ENCODE measurements at places on chromosomes 5 and 9.

DNA sequence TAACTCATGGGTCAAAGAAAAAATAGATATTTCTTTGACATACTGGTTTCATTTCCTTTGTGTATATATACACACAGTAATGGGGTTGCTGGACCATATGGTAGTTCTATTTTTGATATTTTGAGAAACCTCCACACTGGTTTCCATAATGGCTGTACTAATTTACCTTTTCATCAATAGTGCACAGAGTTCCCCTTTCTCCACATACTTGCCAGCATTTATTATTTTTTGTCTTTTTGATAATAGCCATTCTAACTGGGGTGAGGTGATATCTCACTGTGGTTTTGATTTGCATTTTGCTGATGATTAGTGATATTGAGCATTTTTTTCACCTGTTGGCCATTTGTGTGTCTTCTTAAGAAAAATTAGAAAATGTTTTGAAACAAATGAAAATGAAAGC, 78.4 kb upstream of the CKMT2 start:
- DNase-seq, result no peak

DNA sequence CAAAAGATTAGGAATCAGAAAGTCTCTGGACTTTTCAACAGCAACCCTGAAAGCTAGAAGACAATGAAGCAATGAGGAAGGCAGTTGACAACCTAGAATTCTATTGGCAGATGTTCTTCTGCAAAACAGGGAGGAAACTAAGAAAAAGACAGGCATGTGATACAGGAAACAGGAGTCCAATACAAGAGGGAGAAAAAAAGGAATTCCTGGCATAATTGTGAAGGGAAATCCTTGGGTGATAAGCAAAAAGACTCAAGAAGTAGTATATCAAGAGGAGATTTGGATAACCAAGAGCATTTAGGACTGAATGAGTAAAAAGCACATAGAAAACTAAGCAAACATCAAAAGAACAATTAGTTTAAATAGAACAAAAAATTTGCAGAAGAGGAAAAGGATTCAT, 58.6 kb downstream of the LPAR1 start:
- no peak for DNase-seq

- no peak for DNase-seq
These were observed 282.5 kb upstream of the IRX4 start for GRCh38 chr5:2165203-2165602.

- no peak for DNase-seq
These were observed 92.9 kb upstream of the OTULINL start for GRCh38 chr5:14488709-14489108.

DNA sequence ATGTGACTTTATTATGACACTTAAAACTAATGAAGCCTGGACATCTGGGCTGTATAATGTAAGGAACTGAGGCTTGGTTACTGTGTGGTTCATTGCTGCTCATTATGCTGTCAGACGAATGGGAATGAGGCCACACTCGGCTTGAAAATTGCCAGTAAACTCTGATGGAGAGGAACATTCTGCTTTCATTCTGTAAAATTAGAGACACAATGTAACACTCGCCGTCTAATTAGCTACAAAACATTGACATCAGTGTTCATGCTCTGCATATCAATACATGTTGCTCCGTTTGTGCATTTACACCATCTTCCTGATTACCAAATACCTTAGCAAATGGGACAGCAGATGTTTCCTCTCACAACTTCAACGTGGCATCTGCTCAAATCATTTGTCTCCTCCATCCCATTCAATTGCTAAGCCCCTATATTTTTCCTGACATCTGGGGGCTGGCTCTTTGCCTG, 133.0 kb downstream of the SLC28A3 start:
- DNase-seq, result no peak

DNA sequence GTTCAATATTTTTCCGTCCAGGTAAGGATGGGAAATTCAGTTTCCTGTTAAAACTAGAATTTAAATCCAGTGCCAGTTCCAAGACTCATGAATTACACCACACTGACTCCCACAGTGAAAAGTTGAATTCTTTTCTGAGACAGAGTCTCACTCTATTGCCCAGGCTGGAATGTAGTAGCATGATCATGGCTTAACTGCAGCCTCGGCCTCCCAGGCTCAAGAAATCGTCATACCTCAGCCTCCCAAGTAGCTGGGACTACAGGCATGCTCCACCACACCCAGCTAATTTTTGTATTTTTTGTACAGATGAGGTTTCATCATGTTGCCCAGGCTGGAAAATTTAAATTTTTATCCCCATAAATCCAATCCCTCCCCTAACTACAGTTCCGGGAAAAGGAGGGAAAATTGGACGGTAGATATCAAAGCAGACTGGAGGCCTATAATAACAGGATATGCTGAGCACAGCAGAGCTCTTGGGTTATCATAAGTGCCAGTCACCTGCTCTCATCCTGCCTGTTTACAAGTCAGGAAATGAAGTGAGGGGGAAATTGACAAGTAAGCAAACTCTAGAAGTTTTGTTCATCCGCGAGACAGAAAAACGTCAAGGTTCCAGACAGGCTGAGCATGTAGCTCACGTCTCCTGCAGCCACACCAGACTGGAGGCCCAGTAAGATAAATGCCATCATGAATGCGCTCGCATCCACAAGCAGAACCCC, 105.7 kb downstream of the UGCG start:
- DNase-seq, result no peak

GRCh38 chr9:137028263-137029057, 423 bp upstream of the ABCA2 start:
- DNase-seq, result no peak

DNA sequence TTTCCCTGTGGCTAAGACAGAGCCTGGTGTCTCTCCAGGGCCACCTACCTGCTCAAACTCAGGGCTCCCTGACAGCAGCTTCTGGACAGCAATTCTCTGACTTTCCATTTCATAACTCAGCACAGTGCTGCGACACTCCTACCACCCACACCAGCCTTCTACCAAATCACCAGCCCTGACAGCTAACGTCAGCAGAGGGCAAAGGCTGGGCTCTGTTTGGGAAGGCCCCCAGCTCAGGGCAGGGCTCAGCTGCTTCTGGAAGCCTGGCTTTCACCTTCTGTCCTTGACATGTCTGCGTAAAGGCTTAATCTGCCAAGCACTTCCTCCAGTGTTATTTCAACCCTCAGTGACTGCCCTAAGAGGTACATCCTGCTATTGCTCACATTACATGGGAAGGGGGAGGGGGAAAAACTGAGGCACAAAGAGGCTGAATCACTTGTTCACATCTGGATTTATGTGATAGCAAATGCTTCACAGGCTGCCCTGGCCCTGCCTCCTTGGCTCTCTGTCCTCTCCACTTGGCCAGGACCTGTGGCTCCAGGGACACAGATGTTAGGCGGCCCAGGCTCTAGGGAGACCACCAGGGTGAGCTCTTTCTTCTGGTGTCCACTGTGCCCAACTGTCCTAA, 102.5 kb upstream of the PANK3 start:
- DNase-seq, result no peak

- DNase-seq, result peak; percentile 63
These were observed 11.2 kb downstream of the ROPN1L start for GRCh38 chr5:10452768-10453331.

- DNase-seq, result no peak
These were observed 63.1 kb upstream of the CD180 start for GRCh38 chr5:67259548-67260215.

DNA sequence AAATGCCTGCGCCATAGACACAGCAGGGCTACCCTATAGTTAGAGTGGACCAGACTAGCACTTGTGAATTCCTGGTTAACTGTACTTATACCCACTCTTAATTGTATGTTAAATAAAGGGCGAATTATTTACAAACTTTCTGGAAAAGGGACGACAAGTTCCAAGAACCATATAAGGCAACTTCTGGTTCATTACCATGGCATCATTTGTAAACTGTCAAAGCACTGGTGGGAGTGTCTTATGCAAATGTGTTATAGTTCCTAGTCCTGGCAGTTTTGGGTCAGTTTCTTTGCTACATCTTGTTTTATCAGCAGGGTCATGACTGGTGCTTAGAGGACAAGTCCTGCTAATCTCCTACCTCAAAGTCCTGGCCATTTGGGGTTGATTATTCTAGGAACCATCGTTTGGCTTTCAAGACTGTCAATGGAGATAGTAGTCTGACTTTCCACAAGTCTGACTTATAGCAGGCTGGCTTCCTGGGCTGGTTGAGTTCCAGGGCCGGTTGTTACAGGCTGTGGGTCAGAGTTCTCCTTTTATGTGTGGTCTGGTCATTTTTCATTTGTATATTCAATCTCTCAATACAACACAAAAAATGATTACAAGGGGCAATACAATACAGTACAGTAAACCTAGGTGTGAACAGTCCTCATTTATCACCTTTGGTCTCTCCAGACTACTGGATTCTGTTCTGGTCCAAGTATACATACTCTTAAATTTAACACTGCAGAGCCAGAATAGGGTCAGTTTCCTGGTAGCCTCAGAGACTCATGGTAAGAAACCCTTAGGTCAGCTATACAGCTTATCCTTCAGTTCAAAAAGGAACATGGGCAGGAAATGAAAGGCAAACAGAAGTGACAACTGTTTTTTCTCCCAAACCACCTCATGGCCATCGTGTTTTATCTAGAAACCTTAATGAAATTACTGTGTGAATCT, 8.3 kb upstream of the CFAP95 start:
- DNase-seq, result no peak

DNA sequence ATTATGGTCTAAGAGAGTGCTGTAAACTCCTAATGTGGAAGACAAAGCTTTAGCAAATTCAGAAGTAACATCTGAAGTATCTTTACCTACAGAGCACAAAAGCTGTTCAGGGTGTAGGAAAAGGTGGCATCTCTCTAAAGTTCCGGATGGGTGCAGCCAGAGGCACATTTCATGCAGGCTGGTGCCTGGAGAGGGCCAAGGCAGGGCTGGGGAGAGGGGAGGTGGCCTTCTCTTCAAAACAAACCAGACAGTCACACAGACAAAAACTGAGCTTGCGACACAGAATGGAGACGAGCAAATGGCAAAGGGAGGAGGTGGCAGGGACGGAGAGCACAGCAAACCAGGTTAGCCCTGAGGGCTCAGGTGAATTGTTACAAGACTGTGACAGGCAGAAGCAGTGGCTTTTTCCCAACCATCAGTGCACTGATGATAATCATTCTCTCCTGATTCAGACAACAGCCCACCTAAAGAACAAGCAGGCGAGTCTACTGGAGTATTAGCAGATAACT, 121.5 kb upstream of the PCA3 start:
- DNase-seq, result no peak

- DNase-seq, result no peak
These were observed 309.2 kb downstream of the AGTPBP1 start for GRCh38 chr9:85432599-85432998.

DNA sequence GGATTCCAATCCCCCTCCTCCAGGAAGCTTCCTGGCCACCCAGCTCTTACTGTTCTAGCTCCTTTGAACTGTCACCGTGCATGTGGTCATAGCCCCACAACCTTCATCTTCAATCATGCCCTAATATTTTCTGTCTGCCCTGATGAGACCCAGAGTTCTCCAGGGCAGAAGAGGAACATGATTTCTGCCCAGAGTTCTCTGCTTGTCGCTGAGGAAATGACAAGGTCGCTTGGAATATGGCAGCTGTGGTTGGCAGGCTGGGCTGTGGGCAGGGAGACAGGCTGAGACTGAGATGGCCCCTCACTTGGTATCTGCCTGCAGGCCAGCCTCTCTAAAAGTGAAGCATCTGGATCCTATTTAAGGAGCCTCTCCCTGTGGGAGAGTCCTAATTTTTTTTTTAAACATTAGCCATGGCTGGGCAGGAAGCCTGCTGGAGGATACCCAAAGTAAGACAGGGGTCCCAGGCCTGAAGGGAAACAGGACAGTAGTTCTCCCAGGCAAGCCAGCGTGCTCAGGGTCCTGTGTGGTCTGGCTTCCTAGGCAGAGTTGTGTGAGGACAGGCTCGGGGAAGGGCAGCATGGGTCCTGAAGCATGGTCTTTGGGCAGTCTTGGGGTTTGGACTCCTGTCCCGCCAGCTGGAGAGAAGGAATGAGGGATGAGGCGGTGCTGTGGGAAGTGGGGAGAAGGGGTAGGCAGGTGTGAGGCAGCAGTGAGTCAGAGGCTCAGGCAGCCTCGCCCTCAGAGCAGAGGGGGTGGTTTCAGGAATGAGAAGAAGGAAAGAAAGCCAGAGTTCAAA, 242.1 kb downstream of the FSTL4 start:
- no peak for DNase-seq

GRCh38 chr5:173004013-173004412, 20.4 kb downstream of the ATP6V0E1 start:
- DNase-seq, result no peak

GRCh38 chr5:131749138-131749537, 47.7 kb downstream of the FNIP1 start:
- DNase-seq, result no peak

DNA sequence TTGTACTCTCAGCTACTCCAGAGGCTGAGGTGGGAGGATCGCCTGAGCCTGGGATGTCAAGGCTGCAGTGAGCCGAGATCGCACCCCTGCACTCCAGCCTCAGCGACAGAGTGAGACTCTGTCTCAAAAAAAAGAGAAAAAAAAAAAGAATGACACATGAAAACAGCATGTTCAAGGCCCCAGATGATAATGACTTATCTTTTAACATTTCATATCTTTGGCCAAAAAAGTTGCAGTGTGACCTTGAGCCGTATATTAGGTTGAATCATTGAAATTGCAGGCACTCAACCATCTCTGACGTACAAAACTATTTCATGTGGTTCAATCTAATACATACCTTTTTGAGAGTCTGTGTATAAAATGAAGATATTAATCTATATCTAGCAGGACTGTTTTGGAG, 79.1 kb upstream of the CPEB4 start:
- no peak for DNase-seq

DNA sequence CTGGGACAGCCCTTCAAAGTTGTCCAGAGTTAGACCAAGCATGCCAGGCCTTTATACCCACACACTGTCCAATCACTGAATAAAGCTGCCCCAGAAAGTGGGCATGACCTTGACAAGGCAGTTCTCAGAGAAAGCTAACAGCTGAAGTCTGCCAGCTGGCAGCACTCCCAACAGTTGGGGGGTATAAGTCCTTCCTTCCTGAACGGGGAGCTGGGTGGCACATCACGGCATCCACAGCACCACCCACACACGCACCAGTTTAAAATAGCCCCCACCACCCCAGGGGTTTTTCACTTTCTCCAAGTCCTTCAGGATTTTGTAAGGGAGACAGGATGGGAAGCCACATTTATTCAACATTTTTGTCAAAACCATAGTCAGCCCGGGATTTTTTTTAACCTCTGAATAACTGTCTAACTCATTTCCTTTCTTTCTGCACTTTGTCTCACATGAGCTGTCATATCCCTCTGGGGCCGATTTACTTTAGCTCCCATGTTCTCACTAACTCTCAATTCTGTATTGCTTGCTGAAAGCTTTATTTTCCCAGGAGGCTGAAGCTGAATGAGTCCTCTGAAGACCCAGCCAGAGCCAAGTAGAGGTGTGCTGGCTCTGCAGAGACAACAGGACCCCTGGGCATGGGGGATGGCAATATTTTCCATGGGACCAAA, 15.4 kb downstream of the FAM81B start:
- no peak for DNase-seq

- no peak for DNase-seq
These were observed 178.0 kb upstream of the PIK3R1 start for GRCh38 chr5:68037546-68037945.

DNA sequence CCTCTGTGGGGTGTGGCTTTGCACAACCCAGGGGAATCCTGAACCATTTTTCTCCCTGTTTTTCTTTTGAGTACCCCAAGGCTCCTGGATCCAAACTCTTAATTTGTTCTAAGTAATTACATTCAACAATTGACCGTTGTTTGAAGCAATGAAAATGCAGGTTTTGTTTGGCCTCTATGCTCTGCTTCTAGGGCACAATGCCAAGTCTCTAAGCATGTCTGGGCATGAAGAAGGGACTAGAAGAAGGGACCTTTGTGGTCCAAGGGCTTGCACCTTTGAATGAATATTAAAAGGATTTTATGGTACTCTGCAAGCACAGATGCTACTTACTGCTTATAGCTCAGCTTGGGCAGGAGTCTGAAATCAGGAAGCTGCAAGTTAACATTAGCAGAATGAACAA, 6.6 kb upstream of the ENC1 start:
- no peak for DNase-seq

Data from forelimb muscle (tissue), 1 donor.